IMR-90 (cell line): ENCODE measurements at places on chromosomes 11 and 22.

GRCh38 chr11:7167976-7168740 lies 79.4 kb downstream of the RBMXL2 start:
- DNase-seq, result no peak

DNA sequence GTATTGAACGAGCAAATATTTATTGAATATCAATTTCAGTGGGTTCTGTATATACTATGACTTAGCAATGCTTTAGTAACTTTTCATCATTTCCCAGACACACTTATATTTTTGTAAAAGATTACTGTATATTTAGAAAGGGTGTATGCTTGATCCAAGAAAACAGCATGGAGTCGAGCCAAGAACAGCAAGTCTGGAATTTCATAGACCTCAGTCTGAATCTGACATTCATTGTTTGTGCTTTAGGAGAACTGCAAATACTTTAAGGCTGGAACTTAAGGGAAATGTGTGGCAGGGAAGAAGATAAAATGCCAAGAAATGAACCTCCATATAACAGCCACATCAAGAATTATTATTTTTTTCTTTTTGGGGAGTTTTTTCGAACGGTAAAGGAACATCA lies 1156.8 kb downstream of the LRRC4C start:
- DNase-seq, result peak; percentile 46

- peak; percentile 75 for DNase-seq
Observed at GRCh38 chr11:119684361-119685110, 44.5 kb downstream of the NECTIN1 start.

DNA sequence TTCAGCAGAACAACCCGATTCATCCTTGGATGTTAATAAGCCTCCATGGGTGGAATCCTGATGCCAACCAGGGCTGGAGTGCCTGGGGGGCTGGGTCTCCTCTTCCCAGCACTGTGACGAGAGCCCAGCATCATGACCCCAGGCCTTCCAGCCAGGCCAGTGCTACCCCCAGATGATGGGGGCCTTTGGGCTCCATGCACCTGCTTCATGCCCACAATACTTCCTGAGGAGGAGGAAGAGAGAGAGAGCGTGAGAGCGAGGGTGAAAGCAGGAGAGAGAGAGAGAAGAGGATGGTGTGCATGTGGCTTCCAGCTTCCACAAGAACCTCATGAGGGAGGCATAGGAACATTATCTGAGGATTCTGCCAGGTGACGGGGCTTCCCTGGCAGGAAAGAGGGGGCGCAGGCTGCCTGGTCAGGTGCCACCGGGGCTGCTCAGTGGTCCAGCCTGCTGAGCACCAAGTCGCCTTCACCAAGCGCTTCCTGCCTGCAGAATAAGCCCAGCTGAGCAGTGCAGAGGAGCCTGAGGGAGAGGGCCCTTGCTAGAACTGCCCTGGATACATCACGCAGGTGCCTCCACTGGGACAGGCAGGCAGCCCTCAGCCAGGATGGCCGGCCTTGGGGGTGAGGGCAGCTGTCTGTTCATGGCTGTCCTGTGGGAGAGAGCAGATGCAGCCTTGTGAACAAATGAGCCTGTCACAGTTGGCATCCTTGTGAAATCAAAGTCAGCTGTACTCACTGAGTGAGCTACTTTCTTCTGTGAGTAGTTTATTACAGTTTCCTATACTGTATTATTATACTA lies 243.3 kb upstream of the B3GAT1 start:
- DNase-seq, result no peak

- no peak for DNase-seq
Observed at GRCh38 chr11:126808296-126808695, 192.3 kb downstream of the KIRREL3 start.

- DNase-seq, result peak; percentile 56
Observed at GRCh38 chr22:40418366-40419201, 48.2 kb downstream of the SGSM3 start.

DNA sequence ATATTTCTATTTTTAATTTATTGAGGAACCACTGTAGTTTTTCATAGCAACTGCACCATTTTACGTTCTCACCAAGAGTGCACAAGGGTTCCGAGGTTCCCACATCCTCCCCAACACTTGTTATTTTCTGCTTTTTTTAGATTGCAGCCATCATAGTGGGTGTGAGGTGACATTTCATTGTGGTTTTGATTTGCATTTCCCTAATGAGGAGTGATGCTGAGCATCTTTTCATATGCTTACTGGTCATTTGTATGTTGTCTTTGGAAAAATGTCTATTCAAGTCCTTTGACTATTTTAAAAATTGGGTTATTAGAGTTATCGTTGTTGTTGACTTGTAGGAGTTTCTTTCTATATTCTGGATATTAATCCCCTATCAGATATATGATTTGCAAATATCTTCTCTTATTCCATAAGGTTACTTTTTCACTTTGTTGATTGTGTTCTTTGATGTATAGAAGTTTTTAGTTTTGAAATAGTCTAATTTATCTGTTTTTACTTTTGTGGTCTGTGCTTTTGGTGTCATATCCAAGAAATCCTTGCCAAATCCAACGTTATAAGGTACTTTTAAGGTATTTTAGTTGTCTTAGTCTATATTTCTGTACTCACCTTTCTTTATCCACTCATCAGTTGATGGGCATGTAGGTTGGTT lies 9.0 kb downstream of the NEAT1 start:
- DNase-seq, result peak; percentile 48

DNA sequence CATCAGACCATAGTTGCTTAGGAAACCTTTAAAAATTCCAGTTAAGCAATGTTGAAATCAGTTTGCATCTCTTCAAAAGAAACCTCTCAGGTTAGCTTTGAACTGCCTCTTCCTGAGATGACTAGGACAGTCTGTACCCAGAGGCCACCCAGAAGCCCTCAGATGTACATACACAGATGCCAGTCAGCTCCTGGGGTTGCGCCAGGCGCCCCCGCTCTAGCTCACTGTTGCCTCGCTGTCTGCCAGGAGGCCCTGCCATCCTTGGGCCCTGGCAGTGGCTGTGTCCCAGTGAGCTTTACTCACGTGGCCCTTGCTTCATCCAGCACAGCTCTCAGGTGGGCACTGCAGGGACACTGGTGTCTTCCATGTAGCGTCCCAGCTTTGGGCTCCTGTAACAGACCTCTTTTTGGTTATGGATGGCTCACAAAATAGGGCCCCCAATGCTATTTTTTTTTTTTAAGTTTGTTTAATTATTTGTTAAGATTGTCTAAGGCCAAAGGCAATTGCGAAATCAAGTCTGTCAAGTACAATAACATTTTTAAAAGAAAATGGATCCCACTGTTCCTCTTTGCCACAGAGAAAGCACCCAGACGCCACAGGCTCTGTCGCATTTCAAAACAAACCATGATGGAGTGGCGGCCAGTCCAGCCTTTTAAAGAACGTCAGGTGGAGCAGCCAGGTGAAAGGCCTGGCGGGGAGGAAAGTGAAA lies 73.4 kb downstream of the NCAPD3 start:
- DNase-seq, result no peak

- DNase-seq, result peak; percentile 21
Observed at GRCh38 chr11:6351782-6352382, 31.6 kb upstream of the CAVIN3 start.

GRCh38 chr11:109775686-109776085 lies 317.5 kb upstream of the ZC3H12C start:
- no peak for DNase-seq

DNA sequence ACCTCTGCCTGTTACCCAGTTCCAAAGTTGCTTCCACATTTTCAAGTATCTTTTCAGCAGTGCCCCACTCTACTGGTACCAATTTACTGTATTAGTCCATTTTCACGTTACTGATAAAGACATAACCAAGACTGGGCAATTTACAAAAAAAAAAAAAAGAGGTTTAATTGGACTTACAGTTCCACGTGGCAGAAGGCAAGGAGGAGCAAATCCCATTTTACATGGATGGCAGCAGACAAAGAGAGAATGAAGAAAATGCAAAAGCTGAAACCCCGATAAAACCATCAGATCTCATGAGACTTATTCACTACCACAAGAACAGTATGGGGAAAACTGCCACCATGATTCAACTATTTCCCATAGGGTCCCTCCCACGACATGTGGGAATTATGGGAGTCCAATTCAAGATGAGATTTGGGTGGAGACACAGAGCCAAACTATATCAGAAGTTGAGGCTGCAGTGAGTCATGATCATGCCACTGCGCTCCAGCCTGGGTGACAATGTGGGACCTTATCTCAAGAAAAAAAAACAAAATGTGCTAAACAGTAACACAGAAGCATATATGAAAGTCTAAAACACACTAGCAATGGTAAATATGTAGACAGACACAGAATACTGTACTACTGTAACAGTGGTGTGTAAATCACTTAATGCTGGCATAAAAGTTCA lies 190.3 kb upstream of the ZC3H12C start:
- no peak for DNase-seq

DNA sequence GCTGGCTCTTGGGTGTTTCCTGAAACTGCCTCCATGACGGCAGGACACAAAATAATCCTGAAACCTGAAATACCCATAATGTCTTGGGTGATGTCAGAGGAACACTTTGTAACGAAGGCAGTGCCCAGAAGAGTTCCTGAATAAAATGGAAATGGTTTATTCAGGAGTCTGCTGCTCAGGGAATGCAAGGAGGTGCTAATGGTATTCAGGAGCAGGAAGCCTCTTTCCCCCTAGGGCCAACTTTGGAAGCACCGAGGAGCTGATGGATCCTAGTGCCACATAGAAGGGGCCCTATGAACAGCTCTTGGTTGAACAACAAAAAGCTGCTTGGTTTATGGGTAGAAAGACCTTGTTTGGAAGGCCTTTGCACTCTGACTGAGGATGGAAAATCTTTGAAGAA lies 15.5 kb downstream of the TREH start:
- no peak for DNase-seq

DNA sequence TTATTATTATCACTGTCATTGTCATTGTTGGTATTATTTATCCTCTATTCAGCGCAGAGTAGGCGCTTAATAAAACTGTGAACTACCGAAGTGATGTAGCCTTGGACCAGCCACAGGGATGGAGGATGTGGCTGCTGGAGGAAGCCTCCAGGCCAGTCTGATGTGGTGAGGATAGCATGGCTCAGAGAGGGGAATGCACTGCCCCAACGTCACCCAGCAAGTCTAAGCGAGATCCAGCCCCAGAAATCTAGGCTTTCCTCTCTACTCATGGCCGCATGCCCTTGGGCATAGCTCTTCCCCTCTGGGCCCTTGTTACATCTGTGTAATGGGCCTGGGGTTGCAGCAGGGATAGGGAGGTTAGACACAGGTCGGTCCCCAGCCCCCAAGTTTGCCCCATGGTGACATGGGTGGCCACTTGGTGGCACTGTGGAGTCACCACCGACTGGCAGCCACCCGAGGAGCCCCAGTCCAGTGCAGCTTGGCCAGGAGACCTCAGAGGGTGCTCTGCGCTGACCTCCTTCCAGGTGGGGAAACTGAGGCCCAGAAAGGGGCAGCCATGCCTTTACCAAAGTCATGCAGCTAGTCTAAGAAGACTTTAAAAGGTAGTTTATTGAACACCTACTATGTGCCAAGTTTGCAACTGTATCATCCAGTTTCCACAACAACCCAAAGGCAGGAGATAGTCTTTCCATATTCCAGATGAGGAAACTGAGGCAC lies 395.7 kb downstream of the MN1 start:
- peak; percentile 45 for DNase-seq

DNA sequence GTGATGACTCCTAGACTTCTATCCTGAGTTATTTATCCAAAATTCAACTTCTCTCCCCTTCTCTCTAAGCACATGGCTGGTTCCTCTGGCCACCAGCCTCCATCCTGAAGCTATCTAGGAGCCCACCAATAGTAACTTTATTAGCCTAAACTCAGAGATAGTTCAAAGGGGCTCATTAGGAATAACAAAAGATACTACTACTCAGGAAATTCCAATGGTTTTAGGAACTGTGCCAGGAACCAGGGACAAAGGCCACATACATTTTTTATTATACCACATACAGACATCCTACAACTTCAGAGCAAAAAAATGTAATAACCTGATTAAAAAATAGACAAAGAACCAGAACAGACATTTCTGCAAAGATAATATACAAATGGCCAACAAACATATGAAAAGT lies 27.9 kb downstream of the SLC25A17 start:
- no peak for DNase-seq

GRCh38 chr11:9820260-9820659 lies 156.4 kb downstream of the SWAP70 start:
- DNase-seq, result no peak

DNA sequence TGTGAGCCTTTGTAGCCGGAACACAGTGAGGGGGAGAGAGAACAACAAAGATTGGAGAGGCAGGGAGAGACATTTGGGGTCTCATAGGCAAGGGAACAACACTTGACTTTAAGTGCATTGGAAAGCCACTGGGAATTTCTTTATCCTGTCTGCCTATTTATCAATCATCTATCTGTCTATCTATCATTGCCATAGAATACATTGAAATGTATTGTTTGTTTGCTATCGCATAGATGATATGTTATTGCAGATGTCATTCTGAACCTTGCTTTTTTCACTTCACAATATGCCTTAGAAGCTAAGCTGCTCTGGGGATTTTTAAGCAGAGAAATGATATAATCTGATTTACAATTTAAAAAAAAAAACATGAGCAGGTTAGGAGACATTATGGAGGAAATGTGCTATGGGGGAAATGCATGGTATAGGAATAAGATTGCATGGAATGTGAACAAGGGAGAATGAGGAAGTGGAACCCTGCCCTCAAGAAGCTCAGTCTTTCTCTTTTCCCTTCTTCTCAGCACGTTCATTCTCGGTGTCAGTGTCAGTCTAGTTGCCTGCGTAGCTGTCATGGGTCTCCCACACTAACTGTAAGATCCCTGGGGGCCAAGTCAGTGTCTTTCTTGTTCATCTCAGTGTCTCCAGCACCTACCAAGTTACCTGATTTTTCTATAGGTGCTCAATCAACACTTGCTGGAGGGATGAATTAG lies 158.7 kb upstream of the ARHGAP20 start:
- DNase-seq, result no peak

DNA sequence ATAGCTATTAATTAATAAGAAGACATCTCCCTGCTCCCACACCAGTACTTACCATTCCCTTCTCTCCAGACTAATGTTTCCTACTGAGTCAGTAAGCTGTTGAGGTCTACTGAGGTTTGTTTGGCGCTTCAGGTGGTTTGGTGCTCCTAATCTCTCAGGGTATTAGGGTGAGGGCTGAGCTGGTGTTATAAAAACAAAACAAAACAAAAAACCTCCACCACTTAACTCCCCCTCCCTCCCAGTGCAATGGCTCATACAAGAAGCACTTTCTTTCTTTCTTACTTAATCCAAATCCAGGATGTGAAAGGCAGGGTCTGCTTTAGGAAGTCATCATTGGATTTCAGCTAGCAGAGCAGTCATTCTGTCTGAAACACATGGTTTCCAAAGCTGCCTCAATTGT lies 15.3 kb downstream of the CSTPP1 start:
- DNase-seq, result peak; percentile 56
